Activated T-cell treated with anti-CD3 and anti-CD28 coated beads for 4 hours (primary cell): ENCODE measurements at places on chromosomes 4 and X.

GRCh38 chr4:170306208-170306607, 216.5 kb upstream of the AADAT start:
- no peak for DNase-seq

- no peak for DNase-seq
Observed at GRCh38 chr4:1763550-1764080, 29.5 kb upstream of the FGFR3 start.

- DNase-seq: no peak
Observed at GRCh38 chr4:7107166-7107905, 39.5 kb upstream of the GRPEL1 start.

- no peak for DNase-seq
Observed at GRCh38 chr4:184421533-184422155, 52.7 kb downstream of the IRF2 start.
